Stimulated activated CD4-positive, alpha-beta T cell treated with anti-CD3 and anti-CD28 coated beads, Interleukin-12 subunit alpha, Interleukin-12 subunit beta, amount 100 ng/mL, for 24 hours (primary cell): ENCODE measurements at places on chromosomes 16 and 17.

GRCh38 chr17:4023220-4023619 is 59.0 kb upstream of the ATP2A3 start:
- DNase-seq = no peak

DNA sequence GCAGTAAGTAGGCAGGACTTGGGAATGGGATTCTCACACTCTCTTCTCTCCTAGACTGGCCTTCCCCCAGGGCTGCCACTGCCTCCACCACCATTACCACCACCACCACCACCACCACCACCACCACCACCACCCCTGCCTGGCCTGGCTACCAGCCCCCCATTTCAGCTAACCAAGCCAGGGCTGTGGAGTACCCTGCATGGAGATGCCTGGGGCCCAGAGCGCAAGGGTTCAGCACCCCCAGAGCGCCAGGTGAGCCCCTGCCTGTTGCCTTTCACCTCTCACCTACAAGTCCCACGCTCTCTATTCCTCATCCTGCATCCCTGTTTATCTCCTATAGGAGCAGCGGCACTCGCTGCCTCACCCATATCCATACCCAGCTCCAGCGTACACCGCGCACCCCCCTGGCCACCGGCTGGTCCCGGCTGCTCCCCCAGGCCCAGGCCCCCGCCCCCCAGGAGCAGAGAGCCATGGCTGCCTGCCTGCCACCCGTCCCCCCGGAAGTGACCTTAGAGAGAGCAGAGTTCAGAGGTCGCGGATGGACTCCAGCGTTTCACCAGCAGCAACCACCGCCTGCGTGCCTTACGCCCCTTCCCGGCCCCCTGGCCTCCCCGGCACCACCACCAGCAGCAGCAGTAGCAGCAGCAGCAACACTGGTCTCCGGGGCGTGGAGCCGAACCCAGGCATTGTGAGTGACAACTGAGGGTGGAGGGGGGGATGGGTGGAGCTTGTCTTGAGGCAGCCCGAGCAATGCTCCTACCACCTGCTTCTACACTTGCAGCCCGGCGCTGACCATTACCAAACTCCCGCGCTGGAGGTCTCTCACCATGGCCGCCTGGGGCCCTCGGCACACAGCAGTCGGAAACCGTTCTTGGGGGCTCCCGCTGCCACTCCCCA is 7.9 kb upstream of the TMEM88 start:
- DNase-seq = no peak

GRCh38 chr17:12050646-12051225 is 30.1 kb downstream of the MAP2K4 start:
- DNase-seq = no peak

- no peak for DNase-seq
Measured at GRCh38 chr17:72970797-72971196, 121.7 kb downstream of the SLC39A11 start.

DNA sequence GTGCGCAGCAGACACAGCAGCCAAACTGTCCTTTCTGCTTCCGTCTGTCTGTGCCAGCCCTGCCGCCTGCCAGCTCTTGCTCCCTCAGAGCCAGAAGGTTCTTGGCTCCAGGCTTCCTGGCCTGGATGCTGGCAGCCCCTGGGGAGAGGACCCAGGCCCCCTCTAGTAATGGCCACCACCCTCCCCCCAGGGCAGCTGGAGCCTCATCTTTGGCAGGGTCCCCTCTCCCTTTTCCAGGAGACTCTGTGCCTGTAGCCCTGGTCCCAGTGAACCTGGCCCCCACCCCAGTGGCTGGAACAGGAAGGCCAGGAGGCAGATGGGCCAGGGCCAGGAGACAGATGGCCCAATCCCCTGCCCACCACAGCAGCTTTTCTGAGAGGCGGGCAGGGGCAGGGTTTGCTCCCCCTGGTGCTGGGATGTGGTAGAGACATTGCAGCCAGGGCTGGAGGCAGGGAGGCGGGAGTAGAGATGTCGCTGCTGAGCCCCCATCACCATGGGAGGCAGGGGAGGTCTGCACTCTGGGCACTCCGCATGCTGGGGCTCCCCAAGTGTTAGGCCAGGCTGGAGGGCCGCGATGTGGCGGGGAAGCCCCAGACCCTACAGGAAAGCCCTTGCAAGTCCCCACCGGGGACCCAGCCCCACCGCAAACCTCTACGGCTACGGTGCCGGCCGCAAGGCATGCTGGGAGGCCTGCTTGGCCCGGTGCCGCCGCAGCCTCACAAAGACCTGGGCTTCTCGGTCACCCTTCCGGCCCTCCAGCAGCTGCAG is 16.7 kb downstream of the UNC13D start:
- peak; percentile 46 for DNase-seq

- no peak for DNase-seq
Measured at GRCh38 chr17:28724500-28725165, 1.4 kb downstream of the TLCD1 start.

- no peak for DNase-seq
Measured at GRCh38 chr17:40910441-40910841, 25.4 kb upstream of the KRT20 start.

GRCh38 chr17:10276436-10276835 is 78.0 kb upstream of the GAS7 start:
- DNase-seq = no peak

DNA sequence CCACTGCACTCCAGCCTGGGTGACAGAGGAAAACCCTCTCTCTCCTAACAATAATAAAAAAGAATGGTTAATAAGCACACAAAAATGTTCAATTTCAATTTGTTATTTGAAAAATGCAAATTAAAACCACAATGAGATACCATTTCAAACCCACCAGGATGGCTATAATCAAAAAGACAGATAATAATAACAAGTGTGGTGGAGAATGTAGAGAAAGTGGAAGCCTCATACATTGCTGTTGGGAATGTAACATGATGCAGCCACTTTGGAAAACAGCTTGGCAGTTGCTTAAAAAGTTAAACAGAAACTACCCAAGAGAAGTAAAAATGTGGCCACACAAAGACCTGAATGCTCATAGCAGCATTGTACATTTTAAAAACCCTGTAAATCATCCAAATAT is 51.8 kb upstream of the MAP3K14 start:
- no peak for DNase-seq

DNA sequence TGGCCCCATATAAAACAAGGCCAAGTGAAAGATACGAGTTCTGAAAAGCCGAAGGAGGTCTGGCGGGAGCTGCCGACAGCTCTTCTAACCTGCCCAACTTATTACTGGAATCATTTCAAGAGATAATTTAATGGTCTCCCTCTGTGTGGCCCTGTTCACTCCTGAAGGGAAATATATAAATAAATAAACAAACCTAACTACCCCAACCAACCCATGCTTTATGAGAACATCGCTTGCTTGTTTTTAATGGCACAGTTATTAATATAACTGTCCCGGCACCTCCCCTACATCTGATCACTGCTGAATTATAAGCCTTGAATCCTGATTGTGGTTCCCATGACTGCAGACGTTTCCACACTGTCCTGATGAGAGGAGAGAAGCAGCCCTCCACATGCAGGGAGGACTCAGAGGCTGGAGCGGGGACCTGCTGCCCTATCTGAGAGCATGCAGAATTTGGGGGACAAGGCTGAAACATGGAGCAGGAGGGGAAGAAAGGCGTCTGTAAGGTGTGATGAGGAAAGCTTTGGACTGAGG is 22.2 kb downstream of the CDK5RAP3 start:
- no peak for DNase-seq

GRCh38 chr17:82640036-82640435 is 8.2 kb downstream of the WDR45B start:
- no peak for DNase-seq

DNA sequence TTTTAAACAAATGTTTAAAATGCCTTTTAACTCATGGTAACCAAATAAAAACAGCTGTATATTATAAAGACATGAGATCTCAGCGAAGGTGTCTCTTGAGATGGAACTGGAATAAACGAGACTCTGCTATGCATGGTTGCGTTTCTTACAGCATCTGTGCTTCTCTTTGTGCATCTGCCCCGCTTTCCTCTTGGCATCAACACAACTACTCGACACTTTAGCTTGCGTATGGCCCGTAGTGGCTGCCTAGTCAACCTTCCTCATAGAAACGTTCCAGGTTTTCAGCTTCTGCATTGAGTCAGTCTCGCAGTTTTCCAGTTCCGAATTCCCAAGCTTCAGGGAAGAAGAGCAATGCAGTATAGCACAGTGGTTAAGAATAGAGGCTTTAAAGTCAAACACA is 214.9 kb downstream of the CEP112 start:
- DNase-seq = no peak

GRCh38 chr17:57861790-57862693 is 12.2 kb upstream of the MRPS23 start:
- DNase-seq = no peak

GRCh38 chr17:32189343-32189742 is 47.0 kb downstream of the RHOT1 start:
- DNase-seq = no peak

- no peak for DNase-seq
Measured at GRCh38 chr17:7587420-7588151, 2.3 kb downstream of the SOX15 start.

- peak; percentile 8 for DNase-seq
Measured at GRCh38 chr16:78503602-78504001, 404.1 kb downstream of the WWOX start.

- no peak for DNase-seq
Measured at GRCh38 chr17:77061669-77062068, 79.1 kb upstream of the SEC14L1 start.

GRCh38 chr17:58728798-58729197 is 26.9 kb upstream of the PPM1E start:
- DNase-seq = no peak

DNA sequence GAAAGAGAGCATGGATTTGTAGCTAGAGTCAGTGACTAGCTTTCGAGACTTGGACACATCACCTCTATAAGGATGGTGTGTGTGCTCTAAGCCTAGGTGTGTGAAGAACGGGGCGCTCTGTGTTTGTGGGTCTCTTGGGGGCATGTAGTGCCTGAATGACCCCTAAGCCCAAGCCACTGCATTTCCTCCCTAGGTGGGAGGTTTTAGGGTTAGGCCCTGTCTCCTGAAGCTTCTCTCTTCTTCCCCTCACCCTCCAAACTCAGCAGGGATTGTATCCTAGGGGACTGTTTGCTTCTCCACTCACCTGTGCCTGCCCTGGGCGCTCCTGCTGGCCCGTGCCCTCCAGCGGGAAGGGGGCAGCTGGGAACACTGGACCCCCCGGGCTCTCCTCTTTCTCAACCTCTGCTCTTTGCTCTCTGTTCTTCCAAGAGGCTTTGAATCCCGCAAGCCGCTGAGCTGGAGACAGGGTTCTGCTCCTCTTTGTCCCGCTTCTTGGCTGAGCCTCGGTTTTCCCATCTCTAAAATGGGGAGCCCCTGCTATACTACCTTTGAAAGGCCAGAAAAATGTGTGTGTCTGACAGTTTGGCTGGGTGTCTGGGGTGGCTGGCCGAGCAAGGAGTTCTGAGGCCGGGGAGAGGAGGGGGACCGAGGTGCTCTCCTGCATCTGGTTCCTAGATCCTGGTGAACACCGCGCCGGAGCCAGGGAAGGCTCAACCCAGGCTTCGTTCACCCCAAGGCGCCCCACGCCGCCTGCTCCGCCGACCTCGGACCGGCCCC is 810 bp downstream of the CYGB start:
- no peak for DNase-seq

DNA sequence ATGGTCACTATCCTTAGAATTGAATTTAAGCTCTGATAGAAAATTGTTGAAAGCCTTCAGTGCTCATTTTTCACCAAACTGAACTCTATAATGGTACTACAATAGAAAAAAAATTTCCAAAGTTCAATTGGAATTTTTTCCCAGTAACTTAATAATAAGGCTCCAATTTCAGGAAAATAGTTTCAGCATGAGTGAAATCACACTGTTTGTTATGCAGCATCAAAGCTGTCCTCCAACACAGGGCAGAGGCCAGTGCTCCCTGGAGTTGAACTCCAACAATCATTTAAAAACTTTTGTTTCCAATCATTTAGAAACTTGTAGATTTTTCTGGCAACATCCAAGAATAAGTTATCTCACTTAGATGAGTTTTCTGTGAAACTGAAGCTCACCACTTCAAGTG is 103.1 kb upstream of the HSBP1 start:
- DNase-seq = no peak

DNA sequence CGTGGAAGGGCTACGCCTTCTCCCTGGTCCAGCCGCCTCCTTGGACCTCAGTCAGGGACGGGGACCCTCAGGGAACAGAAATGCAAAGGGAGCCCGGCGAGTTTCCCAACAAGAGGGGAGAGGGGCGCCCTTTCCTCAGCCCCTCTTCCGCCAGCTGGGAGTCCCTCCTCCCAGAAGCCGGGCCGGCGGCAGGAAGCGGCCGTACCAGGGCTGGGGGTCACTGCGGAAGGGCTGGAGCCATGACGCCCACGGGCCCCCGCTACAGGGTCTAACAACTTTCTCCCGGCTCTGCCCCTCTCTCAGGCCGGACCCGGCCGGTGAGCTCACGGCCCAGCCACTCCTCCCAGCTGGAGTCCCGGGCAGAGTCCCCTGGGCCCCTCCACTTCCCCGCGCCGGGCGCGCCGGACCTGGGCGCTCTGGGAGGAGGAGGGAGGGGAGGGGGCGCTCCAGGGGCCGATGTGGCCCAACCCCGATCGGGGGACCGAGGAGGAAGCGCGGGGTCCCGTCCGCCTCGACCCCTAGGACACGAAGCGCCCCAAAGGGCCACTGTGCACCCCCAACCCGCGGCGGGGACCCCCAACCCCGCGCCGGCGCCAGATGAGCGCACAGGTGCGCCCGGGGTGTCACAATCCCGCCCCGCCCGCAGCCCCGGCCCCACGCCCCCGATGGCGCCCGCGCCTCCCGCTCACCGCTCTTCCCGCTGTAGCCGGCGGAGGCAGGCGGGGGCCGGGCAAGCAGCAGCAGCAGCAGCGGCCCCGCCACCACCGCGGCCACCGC is 578 bp downstream of the PGAP6 start:
- DNase-seq = no peak

GRCh38 chr16:50318796-50319578 is 49.8 kb downstream of the BRD7 start:
- no peak for DNase-seq

GRCh38 chr17:63774141-63774968 is at the start of gene DDX42:
Gene DDX42, plus strand, starts transcription at chr17:63774170. Its CDS starts 12,880 bp downstream, at chr17:63787050.
- DNase-seq = peak; percentile 84

DNA sequence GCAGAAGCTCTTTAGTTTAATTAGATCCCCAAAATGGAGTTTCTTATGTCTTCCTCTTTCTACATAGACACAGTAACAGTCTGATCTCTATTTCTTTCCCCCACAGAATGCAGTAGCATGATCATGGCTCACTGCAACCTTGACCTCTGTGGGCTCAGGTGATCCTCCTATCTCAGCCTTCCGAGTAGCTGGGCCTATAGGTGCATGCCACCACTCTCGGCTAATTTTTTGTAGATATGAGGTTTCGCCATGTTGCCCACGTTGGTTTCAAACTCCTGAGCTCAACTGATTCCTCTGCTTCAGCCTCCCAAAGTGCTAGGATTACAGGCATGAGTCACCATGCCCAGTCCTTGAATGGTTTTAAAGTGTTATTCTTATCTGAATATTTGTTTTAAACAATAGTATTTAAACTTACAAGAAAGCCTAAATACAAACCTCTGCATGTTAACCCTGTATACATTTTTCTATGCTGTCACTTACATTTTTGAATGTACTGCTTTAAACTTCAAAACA is 120.6 kb downstream of the GOSR1 start:
- no peak for DNase-seq
